Fibroblast of skin of scalp (primary cell): ENCODE measurements at places on chromosomes 11 and 22.

DNA sequence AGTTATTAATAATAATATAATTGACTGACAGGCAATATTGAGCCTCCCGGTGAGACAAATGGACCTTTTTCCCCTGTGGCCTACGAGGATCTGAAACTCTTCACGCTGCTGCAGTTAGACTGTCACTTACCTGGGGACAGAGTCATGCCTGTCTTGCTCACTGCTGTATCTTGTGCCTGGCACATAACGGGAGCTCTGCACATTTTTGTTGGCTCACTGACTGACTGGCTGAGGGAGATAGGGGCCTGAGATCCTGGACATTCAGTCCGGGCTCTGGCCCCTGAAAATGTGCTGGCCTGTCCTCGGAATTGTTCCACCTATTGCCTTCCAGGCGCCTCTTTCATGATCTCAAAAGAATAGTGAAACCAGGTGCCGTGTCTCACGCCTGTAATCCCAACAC is 743 bp upstream of the CD3D start:
- DNase-seq = no peak

- no peak for DNase-seq
These were observed 1.2 kb downstream of the KCNQ1OT1 start for GRCh38 chr11:2698386-2699184.

DNA sequence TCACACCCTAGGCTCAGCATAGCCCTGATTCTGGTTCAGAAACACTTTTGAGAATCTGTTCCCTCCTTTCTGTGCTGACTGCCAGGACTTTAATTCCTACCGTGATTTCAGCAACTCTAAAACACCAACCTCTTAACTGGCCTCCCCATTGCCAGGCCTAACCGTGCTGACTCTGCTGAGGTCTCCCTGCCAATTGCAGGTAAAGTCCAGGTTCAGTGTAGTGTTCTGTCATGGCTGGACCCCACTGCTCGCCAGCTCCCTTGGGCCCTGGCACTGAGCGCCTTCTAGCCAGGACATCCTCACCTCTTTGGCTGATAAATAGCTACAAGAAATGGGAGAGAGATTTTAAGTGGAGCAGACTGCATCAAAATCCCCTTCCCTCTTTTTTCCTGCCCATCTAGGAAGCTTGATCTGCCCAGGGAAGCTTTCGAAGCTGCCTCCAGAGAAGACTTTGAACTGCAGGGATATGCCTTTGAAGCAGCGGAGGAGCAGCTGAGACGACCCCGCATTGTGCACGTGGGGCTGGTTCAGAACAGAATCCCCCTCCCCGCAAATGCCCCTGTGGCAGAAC is 4.7 kb downstream of the UPB1 start:
- DNase-seq = no peak

GRCh38 chr11:124329787-124330478 is 9.9 kb upstream of the OR8D2 start:
- DNase-seq = no peak

DNA sequence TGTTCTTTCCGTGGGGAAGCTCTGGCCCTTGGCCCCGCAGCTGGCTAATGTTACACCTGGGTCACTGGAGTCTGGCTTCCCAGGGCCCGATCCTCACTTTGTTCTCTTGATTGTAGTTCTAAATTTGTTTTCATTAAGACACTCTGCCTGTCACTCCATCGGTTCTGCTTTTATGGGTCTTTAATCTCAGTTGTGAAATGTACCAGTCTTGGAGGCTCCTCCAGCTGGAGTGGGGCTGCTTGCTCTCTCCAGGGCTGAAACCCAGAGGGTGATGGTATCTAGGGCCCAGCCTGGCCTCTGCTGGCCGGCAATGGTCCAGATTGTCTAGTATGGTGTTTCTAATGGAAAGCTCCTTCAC is 352.9 kb downstream of the TENM4 start:
- DNase-seq = peak; percentile 41

- DNase-seq = no peak
These were observed 988.1 kb downstream of the NTM start for GRCh38 chr11:132358573-132358953.

DNA sequence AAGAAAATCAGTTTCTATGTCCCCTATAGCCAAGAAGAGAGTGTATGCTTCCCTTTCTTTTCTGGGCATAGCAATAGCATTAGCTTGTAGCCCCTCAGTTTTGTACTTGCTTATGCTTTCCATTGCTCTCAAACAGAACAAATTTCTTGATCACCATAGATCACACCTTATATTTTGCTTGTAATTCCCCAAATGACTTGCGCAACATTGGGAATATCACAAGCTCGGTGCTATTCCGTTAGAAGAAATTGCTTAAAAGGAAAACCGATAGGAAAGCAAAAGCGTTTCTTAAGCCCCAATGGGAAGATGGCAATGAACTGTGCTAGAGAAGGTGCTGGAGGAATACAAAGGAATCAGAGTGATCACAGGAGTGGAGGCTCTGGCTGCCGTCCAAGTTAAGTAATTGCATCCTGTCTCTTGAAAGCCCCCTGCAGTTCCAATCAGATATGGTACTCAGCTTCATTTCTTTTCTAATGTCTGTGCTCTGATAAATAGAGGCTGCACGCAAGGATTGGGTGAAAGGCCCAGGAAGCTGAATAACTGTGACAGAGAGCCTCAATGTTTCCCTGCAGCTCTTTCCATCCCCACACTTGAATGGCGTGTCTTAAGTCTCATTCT is 182.1 kb upstream of the KIRREL3 start:
- DNase-seq = no peak

GRCh38 chr11:122340607-122341290 is 224.7 kb upstream of the BLID start:
- no peak for DNase-seq

DNA sequence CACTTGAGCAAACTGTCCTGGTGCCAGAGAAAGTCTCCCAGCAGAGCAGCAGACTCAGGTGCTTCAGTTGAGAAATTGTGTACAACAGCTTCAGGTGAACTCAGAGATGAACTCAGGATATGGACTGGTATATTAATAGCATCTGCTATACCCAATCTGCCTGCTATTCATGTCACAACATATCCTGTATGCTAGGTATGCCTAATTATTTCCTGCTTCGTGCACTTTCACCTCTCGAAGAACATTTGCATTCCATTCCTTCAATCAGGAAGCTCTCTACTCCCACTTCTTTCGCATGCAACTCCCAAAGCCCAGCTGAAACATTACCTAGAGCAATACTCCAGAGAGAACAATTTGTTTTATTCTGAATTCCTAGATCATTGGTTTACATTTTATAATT is 207.7 kb downstream of the KCNA4 start:
- DNase-seq = no peak

DNA sequence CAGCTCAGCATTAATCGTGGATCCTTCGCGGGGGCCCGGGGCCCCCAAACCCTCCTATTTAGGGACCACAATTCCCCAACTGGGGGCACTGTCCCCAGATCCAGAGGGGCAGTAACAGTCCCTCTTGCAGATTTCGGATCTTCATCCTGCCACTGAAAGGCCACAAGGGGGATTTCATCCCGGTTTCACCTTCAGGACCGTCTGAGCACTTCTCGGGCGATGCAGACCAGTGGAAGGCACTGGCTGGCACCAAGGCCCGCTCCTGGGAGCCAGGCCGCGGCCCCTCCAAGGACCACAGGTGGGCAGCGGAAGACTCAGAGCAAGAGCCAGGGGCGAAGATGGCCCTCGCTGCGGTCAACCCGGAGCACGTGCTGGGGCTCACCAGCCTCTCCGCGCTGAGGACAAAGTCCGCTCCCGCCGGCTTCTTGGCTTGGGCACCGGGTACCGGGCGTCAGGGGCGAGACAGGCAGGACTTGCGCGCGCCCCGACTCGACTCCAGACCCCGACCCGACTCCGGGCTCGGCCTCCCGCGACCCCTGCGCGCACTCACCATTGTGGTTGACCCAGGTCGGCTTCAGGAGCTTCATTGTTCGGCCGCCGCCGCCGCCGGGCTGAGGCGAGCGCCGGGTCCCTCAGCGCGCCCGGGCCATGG is 517 bp downstream of the HIRA start:
- peak; percentile 40 for DNase-seq

DNA sequence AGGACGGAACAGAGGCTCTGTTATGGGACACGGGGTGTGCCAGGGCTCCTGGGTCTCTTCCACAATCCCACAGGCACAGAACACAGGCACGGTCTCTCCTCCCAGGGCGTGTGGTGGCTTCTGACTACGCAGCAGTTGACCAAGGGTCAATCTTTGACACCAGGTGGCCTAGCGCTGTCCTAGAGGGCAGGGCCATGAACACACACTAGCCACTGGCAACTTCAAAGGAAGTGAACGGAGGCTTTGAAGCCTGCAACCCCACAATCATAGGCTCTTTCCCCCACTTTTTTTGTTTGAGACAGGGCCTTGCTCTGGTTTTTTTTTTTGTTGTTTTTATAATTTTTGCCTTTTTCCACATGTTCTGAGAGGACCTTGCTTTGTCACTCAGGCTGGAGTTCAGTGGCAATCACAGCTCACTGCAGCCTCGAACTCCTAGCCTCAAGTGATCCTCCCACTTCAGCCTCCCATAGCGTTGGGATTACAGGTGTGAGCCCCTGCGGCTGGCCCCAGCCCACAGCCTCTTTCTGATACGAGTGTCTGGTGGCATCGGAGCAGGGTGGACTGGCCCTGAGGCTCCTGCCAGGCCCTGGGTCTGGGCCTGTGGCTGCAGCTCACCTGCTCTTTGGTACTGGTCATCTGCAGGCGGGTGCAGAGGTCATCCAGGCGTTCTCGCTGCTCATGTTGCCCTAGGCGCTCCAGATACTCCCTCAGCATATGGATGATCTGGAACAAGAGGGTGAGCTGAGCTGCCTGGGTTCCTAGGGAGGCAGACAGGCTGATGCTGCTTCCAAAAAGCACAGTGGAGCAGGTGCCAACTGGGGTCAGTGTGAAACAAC is 9.1 kb downstream of the GALR3 start:
- DNase-seq = no peak

GRCh38 chr22:17943533-17944249 is 80.7 kb downstream of the MICAL3 start:
- DNase-seq = no peak

DNA sequence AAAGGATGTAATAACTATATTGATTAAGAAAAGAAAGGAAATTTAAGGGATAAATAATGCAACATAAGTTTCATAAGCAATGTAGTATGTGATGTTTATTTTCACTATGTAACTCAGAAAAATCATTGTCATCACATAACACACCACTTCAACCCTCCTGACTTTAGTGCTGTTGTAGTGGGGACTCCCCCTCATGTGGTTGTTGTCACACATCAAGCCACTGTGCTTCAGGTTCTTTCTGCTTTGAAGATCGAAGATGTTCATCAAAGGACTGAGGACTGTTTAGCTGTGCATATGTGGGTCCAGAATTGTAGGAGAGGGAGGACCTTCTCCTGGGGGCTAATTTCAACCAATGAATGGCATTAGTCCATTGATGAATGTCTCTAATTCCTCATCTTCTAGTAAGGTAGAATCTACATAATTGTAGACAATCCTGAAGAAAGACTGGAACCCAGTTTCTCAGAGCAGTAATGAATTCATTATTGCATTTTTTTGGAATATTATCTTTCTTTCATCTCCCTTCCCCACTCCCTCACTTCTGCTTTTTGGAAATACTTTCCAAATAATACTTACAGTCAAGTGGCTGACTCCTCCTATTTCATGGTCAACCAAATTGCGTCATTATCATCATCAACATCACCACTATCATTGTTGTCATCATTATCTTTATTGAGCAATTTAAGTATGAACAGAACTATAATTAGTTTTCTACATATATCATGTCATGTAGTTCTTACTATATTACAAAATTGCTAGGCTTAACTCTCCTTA is 9.8 kb upstream of the CARD16 start:
- DNase-seq = no peak

- no peak for DNase-seq
These were observed 266.7 kb upstream of the C11orf87 start for GRCh38 chr11:109155291-109155690.
